ENCODE measurements at places on chromosomes 6 and 20.

DNA sequence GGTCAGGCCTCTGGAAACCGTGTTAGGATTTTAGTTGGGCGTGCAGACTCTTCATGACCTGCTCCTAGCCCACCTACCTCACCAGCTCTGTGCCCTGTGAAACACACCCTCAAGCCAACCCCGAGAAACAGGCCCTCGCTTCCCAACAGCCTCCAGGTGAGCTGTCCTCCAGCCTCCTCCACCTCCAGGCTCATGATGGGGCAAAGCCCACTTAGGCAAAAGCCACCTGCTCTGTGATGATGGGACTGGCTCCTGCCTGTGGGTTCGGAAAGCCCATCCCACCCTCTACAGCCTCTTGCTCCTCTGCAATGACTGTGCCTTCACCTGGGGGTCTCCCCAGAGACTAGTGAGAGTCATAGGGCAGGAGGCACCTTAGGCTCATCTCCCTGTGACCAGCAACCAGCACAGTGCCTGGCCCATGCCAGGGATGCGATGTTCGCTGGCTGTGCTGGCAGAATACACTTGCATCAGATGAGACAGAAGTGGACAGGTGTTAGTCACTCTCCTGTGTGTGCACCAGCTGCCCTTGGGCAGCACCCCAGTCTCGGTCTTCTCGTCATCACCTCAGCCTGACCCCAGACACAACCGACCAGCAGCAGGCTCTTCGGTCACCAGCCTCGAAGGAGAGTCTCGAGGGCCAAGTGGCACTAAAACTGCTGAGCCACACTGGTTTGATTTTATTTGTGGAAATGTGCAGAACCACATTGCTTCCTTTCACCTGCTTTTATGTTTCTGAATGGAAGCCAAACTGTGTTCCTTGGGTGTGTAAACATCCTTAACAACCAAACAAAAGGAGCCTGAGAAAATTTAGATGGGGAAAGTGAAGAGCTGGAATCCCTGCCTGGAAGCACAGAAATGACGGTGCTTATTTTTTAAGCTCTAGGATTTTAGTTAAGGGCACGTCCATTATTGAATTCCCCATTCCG, 10.7 kb downstream of the PXDC1 start:
- DNase-seq, result no peak

GRCh38 chr6:55664591-55665587, 85.9 kb upstream of the HMGCLL1 start:
- no peak for DNase-seq

DNA sequence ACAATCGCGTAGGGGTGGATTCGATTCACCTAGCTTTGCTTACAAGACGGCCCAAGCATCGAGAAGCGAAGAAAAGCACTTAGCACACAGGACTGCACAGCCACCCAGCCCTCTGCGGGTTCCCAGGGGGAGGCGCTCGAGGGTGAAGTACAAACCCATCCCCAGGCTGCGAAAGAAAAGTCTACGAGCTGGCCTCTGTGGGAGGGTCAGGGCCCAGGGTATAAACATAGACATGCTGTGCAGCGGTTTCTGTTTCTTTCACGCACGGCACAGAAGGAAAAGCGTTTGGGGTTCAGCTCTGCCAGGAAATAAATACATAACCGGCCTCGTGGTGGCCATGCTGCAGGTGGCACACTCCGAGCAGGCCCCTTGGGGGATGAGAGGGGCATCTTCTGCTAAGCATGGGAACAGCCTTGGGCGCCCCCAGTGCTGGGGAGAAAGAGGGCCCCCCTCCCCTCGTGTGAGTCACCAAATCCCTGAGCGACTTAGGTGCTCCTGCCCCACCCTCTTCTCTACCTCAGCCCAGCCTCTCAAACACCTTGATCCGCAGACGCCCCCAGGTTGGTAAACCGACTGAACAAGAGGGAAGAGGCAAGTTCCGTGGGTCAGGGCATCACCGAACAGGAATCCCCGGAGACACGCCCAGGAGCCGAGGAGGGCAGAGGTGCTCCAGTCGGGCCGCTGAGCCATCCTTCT, 91.6 kb upstream of the RIPOR2 start:
- peak; percentile 61 for DNase-seq

DNA sequence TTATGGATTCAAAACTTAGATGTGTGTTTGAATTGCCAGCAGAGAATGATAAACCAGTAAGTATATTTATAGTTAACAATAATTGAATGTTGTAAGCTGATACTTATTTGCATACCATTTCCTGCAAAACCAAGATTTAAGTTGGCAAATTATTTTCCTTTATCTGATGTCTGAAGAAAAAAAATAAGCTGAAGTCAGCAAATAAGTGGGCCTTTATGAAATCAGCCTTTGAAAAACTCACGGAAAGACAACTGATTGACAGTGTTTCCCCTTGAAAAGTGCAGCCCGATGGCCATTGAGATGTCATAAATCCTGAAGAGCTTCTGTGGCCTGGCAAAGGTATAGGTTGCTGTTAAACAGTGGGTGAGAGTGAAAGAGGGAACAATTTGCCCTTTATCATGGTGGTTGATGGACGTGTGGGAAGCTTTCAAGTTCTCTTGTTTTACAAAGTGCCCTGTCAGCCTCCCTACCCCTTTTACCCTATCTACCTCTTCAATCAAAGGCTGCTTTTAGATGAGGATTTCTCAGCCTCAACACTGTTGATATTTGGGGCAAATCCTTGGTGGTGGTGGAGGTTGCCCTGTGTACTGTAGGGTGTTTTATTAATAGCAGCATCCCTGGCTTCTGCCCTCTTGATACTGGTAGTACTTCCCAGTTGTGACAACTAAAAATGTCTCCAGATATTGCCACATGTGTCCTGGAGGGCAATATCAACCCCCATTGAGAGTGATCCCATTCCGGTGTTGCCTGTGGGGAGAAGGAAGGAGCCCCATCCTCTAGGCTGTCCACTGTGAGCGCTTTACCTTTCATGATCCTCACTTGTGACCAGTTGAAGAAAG, 50.2 kb downstream of the VAPB start:
- DNase-seq, result no peak

- no peak for DNase-seq
These were observed 125.3 kb downstream of the PREX1 start for GRCh38 chr20:48702455-48702913.
